ENCODE measurements at places on chromosomes 5 and 9.

- no peak for DNase-seq
Observed at GRCh38 chr5:66949066-66949465, 247.5 kb downstream of the CD180 start.

GRCh38 chr9:91411096-91411771 lies 12.4 kb downstream of the NFIL3 start:
- DNase-seq: no peak

DNA sequence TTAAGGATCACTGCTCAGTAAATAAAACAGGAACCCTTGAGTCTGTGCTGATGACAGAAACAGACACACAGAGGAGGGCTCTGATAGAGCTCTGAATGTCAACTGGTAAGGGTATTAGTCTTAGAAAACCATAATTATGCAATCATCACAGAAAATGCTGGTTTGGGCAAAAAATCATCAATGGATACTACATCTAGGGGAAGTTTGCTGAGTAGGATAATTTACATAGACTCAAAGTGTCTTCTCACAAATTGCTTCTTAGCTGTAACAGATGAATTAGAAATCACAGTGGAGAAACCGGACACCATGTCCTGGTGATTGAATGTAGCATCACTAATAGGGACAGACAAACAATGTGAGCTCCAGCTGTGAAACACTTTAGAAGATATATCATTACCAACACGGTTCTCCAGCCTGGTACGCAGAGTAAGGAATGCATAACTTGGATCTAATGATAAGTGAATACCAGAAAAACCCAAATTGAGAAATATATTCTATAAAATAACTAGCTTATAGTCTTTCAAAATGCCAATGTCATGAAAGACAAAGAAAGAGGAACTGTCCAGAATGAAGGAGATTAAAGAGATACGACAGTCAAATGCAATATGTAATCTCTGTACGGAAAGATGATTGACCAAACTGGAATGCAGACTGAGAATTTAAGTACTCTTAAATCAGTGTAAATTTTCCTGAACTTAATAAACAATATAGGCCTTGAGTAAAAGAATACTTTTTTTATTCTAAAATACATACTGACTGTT lies 17.3 kb downstream of the CHD1 start:
- no peak for DNase-seq

GRCh38 chr5:176724472-176724871 lies 77.2 kb downstream of the TSPAN17 start:
- DNase-seq: no peak

- peak; percentile 52 for DNase-seq
Observed at GRCh38 chr5:142829801-142830220, 59.6 kb downstream of the ARHGAP26 start.

DNA sequence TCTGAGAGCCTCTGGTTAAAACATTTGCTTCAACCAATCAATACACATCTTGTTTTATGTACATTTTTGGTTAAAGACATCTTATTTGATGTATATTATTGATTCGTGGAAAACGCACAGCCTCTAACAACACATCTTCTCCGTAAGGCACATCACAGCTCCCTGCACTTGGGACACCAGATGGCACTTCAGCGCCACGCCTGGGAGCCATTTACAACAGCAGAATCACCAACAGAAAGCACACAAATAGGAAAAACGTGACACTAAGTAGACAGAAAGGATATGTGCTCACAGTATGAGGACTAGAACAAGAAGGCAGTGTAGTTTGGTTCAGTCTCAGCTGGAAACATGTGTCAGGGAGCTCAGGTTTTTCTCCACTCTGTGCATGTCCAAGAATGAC lies 199.7 kb downstream of the ROR2 start:
- peak; percentile 24 for DNase-seq

DNA sequence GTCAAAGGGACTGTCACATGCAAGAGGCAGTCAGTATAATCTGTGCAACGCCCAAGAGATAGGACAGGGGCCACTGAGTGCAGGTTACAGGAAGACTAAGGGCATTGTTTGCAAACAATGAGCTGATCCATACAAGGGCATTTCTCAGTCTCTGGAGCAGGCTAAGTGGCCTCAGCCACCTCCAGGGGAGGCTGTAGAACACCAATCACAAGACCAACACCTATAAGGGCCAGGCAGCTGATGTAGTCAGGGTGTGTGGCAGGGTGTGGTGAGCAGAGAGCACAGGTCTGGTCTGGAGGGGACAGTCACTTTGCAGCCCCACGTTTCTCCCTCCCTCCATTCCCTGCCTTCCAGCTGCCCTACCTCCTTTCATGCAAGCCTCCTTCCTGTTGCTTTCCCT lies 83.2 kb upstream of the ADRA1B start:
- DNase-seq: no peak

DNA sequence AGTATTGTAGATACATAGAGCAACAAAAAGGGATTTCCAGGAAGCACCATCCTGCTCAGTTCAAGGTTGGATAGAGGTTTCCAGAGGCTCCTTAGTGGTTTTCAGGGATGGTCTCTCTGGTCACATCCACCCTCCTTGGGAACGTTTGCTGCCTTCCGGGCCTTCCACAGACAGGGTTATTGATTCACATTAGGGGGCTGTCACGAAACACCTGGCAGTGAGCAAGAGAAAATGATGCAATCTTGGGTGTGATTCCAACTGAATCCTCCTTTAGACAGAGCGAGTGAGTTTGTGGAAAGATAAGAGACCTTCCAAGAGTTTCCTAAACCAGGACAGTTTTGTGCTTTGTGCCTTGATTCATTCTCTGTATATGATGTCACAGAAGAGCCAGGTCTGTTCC lies 43.8 kb upstream of the CTSL start:
- no peak for DNase-seq

- DNase-seq: no peak
Observed at GRCh38 chr9:91145496-91145895, 216.2 kb downstream of the AUH start.

DNA sequence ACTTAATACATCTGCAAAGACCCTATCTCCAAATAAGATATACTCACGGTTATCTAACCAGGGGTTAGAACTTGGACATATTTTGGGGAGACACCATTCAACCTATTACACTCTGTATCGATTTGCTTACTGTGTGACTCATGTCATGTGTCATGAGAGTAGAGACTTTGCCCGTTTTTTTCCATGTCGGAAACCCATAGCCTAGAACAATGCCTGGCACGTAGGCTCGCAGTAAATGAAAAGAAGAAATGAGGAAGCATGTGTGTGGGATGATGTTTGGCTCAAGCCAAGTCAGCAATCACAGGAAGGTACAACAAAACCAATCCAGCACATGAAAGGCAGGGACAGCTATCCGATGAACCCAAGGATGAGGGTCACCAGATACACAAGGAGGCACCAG lies 94.6 kb upstream of the DNAH5 start:
- DNase-seq: no peak

DNA sequence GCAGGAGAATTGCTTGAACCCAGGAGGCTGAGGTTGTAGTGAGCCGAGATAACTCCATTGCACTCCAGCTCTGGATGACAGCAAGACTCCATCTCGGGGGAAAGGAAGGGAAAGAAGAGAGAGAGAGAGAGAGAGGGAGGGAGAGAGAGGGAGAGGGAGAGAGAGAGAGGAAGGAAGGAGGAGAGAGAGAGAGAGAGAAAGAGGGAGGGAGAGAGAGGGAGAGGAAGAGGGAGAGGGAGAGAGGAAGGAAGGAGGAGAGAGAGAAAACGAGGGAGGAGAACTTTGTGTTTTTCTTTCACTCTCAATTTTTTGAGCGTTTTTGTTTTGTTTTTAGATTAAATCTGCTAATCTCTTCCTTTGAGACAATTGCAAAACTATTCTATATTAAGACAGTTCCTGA lies 46.9 kb downstream of the SPEF2 start:
- DNase-seq: no peak

DNA sequence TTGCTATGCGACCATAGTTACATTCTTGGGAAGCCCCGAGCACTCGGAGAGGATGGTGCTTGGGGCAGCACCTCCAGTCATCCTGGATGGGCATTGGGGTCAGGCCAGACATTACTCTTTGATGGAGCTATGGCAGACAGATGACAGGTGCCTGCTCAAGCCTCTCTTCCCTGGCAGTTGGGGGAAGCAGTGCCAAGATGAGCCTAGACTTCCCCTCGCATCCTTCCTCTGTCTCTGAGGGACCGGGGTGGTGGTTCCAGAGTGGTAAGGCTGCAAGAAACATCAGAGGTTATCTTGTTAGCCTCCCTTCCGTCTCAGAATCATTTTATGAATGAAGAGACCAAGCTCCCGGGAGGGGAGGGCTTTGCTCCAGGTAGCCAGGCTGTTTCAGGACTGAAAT lies 2.8 kb upstream of the HMCN2 start:
- DNase-seq: no peak

DNA sequence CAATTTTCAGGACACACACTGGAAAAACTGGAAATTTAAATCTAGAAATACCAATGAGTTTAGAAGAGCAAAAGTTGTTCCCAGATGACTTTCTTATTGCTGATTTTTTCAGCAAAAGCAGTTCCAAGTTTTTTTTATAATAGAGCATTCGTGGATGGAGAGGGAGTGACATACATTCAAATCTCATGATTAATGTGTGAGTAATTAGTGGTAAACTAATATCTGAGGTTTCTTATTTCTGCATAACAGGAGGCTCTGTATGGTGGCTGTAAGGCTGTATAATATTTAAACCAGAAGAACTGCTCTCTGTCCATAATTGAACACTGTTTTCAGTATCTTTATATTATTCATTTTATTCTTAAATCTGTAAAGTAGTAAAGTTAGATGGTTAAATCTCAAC lies 25.8 kb downstream of the LYSMD3 start:
- DNase-seq: no peak

DNA sequence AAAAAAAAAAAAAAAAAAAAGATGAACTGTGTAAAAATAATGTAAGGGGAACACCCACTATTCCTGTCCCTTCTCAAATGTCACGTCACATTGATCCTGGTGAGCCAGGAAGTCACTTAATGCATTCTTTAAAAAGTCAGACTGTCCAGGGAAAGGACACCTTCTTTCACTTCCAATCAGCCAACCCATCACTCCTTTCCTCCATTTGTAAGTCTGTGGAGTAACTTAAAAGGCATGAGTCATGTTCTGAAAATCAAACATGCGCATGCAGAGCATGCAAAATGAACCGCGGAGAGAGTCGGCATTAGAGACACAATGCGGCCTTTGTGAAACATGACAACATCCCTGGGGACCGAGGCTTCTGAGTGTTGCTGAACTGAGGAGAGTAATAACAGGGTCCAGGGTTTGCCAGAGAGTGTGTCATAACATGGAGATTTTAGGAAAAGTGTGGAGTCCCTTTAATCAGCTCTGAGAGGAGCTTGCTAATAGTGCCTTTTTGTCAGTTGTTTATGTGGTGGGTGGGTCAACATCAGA lies 77.6 kb upstream of the SEMA6A start:
- DNase-seq: peak; percentile 59

DNA sequence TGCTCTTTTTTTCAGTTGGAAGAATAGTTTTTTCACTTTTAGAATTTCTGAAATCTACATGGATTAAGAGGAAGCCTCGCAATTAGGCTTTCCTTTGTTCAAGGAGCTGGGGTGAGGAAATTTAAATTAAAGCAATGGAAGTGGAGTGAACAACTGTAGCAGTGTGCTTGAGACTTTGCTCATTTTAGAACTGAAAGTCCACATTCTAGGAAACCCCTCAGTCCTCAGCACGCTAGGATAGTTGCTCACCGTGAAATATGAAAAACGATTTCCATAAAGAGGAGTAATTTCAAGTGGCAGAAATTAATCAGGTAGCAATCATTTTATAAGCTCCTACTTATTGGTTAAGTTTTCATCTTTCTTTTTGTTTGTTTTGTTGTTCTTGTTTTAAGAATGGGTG lies 243.0 kb upstream of the ITGA1 start:
- no peak for DNase-seq

Measured in foreskin fibroblast (primary cell).